Lung microvascular endothelial cell (primary cell): ENCODE measurements at places on chromosomes 5 and 9. TPM values are rescaled to one million over a fixed set of nuclear protein-coding genes. Genes with fewer than 3 reads are reported as not detected.

DNA sequence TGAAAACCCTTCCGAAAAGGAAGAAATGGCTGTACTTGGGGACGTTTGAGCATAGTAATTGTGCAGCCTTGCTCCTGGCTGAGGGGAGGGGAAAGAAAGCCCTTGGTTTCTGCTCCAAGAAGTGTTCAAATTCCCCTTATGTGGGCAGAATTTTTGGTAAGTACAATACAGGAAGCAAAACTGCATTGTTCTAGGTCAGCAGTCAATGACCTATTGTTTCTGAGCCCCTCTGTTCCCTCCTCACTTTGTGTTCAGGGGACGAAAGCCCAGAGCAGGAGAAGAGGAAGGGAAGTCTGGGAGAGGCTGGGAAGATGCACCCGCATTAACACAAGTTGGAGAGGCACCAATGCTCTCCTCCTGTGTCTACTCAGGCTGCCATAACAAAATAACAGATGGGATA lies 11.9 kb downstream of the BASP1 start:
- DNase-seq: no peak

- DNase-seq: peak; percentile 41
Measured at GRCh38 chr5:97163360-97163764, 19.7 kb downstream of the RIOK2 start.

DNA sequence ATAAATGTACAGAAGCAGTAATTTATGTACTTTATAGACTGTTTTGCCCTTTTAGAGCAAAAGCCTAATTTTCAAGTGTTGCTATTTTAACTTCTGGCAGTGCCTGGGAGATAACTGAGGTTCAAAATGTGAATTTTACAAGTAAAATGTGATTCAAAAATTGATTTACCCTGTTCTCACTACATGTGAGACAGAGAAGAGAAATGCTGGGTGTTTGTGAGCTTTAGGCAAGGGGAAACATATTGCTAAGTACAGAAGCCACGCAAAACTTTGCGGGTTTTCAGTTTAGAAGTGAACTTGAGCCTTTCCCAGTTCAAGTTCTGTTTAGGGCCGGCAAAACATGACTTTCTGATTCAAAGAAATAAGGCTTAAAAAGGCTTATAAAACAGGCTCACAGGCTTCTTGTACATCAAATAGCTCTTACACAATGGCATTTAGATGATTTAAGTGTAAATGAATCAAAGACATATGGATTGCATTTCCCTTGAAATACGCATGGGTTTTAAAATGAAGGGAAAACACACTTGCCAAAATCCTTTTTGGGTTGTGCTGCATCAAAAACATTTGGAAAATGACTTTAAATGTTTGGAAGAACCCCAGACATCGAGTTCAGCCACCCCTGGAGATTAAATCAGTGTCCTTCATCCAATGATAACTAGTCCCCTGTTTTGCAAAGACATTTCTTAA lies 370.8 kb upstream of the MEF2C start:
- DNase-seq: no peak

PCDHGA11 gene
- 4.1 and 4.4 TPM in 2 replicates for total RNA-seq
